ENCODE measurements at places on chromosomes 4 and X.

DNA sequence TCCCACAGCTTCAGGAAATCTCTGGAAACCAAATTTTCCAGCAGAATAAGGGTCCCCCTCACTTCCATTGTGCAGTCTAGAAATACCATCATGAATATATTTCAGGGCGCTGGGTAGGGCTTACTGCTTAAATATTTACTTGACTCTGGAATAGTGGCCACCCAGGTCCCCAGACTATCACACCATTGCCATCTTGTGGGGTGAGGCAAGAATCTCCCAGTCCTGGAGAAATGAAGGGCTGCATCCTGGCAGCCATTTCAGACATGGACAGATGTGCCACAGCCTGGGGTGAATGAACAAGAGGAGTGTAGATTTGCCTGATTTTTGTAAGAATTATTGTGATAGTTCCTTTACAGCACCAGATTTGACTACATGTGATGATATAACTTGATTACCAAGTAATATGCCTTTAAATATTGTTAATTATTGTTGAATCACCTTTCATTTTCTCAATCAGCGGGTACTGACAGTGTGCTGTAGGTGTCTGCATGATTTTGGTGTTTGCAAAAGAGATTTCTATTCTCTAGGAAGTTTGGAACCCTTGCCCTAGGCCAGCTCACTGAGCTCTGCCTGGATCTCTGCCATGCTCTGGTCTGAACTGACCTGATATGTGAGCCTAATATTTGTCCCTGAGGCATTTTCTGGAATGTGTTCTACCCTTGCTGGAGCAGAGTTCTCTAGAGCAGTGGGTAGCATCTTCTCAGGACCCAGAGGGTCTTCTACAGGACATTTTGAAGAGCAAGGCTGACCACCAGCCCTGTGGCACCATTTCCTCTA lies 183.4 kb downstream of the KIT start:
- DNase-seq, result no peak

DNA sequence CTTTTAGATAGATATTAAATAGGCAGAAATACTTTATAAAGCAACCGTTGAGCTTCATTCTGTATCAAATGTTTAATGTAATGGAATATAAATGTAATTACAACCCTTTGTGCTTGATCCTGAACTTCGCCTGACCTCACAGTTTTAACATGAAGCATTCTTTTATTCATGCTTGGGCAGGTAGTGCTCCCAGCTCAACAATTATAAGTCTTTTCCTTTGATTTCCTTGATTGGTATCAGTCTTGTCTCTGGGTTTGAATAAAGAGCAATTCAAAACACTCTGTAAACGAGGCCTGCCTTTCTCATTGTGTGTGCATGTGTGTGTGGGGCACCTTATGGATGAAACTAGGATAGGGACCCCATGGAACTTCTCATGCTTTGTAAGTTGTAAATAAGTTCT lies 6.8 kb downstream of the METAP1 start:
- no peak for DNase-seq

- no peak for DNase-seq
Measured at GRCh38 chr4:127533028-127533700, 99.6 kb upstream of the INTU start.

- no peak for DNase-seq
Measured at GRCh38 chrX:55451141-55451540, 786 bp upstream of the MAGEH1 start.

DNA sequence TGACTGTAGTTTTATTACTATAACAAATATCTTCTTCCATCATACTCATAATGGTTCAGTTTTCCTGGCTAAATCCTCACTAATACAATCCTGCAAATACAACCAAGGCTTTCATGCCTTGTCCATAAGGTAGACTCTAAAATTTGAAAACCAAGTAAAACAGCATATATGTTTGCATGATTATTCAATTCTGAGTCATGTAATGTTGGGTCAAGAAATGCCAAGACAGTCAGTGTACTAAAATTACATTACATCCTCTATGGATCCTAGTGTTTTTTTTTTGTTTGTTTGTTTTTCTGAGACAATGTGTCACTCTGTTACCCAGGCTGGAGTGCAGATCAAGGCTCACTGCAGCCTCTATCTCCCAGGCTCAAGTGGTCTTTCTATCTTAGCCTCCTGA lies 38.6 kb upstream of the TEX13D start:
- no peak for DNase-seq

DNA sequence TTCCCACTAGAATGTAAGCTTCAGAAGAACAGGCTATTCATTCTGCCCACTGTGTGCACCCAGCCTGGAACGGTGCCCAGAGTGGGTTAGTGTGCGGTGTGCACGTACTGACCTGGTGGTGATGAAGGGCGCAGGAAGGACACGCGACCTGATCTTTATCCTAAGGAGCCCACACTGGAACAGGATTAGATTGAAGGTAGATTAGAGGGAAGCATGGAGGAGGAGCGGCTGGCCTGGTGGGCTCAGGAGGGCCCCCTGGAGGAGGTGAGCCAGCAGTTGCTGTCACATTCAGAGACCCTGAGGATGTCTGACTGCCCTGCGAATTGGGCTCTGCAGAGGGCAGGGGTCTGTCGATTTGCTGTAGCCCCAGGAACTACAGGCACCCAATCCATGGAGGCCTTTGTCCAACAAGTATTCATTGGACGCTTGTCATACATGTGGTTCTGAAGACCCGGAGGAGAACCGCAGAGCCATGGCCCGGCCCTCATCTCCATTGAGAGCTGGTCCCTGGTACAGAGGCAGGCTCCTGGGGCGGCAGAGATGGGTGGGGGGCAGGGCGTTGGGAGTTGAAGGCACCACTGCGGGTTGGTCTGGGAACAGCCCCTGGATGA lies 73.2 kb downstream of the HTRA3 start:
- no peak for DNase-seq

GRCh38 chrX:150857453-150857852 lies 41.0 kb downstream of the CD99L2 start:
- no peak for DNase-seq

DNA sequence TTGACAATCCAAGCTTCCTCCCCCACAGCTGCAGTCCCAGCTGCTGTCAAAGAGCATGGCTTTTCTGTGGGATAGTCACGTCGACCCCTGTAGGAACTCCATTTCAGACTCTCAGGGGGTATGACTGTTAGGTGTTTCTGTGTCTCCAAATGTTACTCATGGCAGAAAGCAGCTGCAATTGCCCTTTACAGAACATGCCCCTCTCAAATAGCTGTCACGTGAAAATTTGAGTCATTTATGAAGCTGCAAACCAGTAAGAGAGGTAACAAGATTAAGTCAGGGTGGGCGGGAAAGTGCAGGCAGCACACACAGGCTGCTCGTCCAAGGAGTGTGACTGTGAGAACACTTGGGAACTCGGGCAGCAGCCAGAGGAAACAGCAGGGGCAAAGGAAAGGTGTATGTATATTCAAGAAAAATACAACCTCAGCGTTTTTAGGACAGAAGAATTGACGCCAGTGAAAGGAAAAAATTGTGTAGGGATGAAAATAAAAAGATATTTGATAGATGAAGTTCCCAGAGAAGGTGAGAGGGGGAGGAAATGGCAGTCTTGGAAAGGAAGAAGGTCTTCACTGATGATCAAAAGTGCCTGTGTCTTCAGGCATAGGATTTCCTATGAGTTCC lies 66.5 kb upstream of the TMEM184C start:
- no peak for DNase-seq

DNA sequence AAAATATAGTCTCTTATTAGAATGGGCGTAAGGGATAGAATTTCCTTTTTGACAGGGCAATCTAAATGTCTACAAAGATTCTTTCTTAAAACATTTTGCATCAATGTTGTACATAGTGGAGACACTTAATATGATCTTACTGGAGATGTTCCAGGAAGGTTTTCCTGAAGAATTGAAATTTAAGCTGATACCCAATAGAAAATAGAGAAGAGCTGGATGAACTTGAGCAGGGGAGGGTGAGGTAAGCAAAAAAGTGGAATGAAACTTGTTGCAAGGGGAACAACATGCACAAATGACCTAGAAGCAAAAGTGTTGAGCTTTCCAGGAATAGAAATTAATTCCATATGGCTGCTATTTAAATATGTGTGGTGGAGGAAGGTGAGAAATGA lies 19.7 kb downstream of the SLAIN2 start:
- no peak for DNase-seq

- no peak for DNase-seq
Measured at GRCh38 chr4:108168160-108168670, 517 bp downstream of the LEF1 start.

DNA sequence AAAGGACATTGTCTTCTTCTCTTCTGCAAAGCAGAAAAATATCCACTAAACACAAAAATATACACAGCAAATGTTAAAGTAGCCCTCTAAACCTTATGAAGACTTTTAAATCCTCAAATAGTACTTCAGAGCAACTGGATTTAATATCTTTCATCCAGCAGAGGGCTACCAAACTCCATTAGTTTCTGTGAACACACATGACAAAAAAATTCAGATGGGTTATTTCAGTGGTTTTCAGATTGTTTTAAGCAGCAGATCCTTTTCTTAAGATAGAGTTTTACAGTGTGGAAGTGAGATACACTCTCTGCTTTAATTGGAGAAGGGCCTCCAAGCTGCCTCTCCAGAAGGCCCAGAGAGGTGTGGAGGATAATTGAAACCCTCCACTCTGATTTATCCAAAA lies 56.7 kb downstream of the ANK2 start:
- DNase-seq, result no peak

DNA sequence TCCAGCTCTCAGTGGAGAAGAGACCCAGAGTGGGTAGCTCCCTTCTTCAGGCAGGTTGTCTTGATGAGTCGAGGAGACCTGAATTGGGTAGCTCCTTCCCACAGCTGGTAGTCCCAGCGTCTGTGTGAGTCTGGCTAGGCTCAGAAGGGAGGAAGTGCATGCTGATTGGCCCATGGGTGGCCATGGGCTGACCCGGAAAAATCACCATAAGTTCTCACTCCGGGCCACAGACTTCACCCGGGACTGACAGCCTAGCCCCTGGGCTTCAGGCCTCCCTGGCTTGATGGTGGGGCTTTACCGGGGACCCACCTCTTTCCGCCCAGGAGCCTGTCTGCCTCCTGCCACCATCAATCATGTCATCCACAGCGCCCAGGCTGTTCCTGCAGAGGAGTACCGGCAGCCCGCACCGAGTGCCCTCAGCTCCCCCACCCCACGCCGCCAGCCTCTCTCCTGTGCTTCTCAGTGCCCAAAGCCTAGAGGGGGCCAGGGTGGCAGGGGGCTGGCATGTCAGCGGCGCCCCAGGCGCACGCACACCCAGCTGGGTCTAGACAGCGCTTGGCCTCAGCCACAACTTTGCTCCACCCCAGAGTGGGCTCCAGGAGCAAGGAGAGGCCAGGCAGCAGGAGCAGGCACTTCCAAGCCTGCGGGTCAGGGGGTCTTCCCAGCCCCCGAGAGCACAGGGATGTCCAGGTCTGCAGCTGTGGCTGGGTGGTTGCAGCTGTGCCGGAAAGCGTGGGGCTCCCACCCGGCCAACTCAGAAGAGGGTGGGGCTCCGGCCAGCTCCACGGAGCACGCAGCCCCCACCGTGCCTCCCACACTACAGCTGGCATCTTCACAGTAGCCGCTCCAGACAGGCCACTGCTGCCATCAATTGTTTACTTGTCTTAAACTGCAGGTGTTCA lies 16.1 kb upstream of the SAT1 start:
- DNase-seq, result no peak

DNA sequence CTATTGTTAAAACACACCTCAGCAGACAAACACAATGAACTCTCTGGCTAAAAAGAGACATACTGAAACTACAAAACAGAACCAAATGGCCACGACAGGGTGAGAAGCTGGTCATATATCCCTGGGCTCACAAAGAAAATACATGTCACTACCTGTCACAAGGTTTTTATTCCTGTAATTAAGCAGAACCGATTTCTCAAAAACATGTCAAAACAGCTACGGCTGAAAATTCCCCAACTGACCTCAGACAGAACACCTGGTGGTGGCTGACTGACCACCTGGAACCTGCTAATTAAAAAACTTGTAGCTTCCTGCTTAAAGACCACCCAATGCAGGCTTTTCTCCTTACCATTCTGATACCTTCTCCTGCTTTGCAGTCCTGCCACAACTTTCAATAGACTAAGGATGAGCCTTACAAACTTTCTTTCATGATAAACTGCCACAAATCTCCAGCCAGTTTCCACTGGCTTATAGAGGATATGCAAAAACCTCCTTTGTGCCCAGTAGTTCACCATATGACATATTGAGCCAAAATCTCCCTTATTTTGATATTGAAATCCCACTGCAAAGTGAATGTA lies 571.9 kb downstream of the SPOCK3 start:
- DNase-seq, result no peak

DNA sequence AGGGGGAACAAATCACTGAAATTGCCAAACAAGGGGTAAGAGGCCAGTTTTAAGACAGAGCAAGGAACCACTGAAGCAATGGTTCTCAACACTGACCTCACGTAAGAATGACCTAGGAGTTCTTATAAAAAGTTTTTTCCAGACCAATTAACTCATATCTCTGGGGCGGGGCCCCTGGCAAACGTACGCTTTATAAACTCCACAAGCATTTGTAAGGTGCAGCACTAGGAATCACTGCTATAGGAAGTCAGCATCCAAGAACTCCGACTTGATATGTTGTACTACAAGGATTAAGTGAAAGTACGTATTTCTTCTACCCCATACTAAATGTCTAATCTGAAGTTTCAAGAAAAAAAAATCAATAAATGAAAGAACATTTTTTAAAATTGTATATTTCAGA lies 269.9 kb downstream of the RCHY1 start:
- DNase-seq, result no peak

- DNase-seq, result no peak
Measured at GRCh38 chr4:99324361-99324760, 3.2 kb upstream of the ADH1B start.

DNA sequence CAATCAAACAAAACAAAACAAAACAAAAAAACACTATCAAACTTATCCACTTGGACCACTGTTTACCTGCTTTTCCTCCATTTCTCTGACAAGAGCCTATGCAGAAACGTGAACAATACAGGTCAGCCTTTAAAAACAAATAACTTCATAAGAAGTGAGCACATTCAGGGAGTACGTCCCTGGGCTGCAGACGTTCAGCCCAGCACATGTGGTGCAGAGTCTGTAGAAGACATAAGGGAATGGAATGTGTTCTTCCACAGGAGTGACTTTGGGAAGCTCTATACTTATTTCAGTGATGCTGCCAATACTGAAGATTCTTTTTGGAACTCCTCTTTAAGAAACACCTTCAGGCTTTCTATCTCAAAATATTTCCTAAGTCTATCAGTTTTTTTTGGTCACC lies 120.6 kb downstream of the SPRY1 start:
- DNase-seq, result no peak

- no peak for DNase-seq
Measured at GRCh38 chr4:136863756-136864155, 668.5 kb downstream of the PCDH18 start.

GRCh38 chrX:20452487-20452886 lies 185.8 kb upstream of the RPS6KA3 start:
- DNase-seq, result no peak

- DNase-seq, result no peak
Measured at GRCh38 chr4:149500806-149501205, 314.8 kb downstream of the IQCM start.

DNA sequence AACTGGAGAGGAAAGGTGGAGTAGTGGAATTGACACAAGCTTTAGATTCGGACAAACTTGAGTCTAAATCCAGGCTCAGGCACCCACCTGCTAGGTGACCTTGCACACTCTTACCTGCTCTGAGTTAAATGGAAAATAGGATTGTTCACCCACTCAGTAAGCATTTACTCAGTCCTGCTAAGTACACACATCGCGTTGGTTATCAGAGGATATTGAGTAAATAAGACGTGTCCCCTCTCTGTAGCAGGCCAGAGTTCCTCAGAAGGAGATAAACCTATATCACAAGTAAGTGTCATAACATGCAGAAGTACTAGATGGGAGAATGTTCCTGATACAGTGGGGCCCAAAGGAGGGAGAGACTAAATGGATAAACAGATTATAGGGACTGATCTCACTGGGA lies 117.7 kb downstream of the SMIM20 start:
- DNase-seq, result no peak

GRCh38 chrX:40373641-40374040 lies 207.1 kb upstream of the ATP6AP2 start:
- DNase-seq, result no peak

Data from pulmonary artery endothelial cell (primary cell).